ENCODE measurements at places on chromosomes 2 and 18.

DNA sequence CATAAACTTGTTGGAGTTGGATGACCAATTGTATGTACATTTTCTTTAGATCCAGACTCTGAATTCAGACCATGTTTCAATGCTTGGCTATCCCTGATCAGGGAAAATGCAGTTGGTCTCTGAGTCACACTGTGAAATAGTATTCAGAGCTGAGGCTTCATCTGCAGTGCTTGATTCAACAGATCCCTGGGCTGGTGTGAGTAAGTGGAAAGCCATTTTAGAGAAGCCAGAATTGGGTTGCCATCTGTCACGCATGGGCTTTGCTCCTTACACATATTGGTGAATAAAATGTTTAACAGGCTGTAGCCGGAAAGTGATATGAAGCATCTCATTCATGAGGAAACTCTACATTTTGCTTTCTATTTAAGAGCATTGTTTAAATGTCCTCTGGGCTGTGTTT lies 50.0 kb upstream of the ACYP2 start:
- DNase-seq = no peak

DNA sequence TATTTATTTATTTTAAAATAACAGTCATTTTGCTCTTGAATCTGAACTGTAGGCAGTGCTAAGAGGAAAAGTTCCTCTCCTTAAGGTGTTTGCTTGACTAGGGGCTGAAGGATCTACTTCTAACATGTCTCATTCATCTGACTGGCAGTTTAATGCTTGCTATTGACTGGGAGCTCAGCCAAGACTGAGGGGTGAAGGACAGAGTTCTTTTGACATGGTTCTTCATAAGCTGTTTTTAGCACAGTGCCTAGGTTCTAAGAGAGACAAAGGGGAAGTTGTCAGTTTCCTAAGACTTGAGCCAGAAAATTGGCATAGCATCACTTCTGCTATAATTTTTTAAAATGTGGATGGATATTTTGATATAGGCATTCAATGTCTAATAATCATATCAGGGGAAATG lies 73.0 kb downstream of the COMMD1 start:
- no peak for DNase-seq

GRCh38 chr2:203691149-203691548 lies 15.3 kb upstream of the CD28 start:
- DNase-seq = no peak

GRCh38 chr18:54335638-54336173 lies 22.0 kb downstream of the STARD6 start:
- DNase-seq = no peak

GRCh38 chr2:173404841-173405750 lies 50.4 kb downstream of the CDCA7 start:
- no peak for DNase-seq

Measured in ELF-1 (cell line).